Neural cell (in vitro differentiated cells): ENCODE measurements at places on chromosomes 12 and 14. TPM values are rescaled to one million over a fixed set of nuclear protein-coding genes. Genes with fewer than 3 reads are reported as not detected.

Gene MEG3
- not detected in 2 replicates for polyA plus RNA-seq

Gene STYK1
- 0.24 and 0.26 TPM in 2 replicates for polyA plus RNA-seq

Gene PPFIA2
- 56.6 and 65.3 TPM in 2 replicates for polyA plus RNA-seq

Gene OR4N5
- polyA plus RNA-seq: not detected in 2 replicates
